Activated CD8-positive, alpha-beta memory T cell treated with anti-CD3 and anti-CD28 coated beads, Interleukin-2, amount 50 U/mL, for 4 hours (primary cell): ENCODE measurements at places on chromosomes 4 and X.

DNA sequence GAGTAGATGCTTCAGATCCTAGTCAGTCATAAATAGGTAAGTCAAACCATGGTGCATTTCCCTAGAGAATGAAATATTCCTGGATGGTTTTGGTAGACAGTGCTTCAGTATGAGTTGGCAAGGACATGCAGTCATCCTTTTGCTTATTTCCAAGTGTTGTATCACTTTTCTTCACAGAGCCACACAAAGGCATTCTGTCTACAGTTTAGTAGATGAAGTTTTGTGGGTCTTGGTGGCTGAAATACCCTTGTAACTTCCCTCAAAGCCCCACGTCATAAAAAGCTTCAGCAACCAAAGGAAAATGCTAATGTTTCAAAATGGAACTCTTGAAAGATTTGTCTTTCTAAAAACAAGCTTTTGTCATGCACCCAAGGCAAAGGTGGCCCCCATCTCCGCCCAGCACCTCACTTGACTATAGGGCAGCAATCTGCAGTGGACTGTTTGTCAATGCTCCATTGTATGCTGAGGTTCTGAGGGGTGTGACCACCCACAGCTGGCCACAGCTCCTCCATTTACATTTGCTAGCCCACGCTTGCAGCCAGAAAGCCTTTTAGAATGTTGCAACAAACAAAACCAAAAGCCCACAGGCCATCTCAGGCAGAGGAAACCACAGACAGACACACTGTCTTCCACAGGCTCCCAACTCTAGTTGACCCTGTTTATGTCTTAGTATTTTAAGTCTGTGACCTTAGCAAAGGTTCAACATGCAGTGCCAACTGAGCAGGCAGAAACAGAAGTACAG lies 87.1 kb upstream of the FAM9C start:
- no peak for DNase-seq

- DNase-seq = no peak
These were observed 1047.6 kb upstream of the PCDH10 start for GRCh38 chr4:132101526-132101925.

- DNase-seq = no peak
These were observed 175.8 kb downstream of the COMMD8 start for GRCh38 chr4:47287735-47288134.

DNA sequence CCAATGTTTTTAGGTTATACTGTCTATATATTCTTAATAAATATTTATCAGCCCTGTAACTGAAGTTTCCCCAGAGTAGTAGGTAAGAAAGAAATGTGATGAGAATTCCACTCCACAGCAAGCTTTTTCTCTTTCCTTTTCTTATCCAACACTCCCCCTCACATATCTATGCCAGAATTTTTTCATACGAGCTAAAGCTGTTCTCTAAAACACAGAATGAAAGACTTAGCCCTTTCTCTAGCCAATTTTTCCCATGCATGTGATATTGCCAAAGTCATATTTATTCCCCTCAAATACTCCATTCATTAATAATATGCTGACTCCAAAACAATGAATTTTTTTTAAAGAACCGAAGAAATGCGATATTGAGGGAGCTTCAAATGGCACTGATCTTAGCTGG lies 32.3 kb downstream of the VEGFC start:
- DNase-seq = no peak

- DNase-seq = no peak
These were observed 64.8 kb downstream of the CBR4 start for GRCh38 chr4:168945291-168945690.

- DNase-seq = no peak
These were observed 37.0 kb upstream of the SMIM31 start for GRCh38 chr4:164716901-164717300.

DNA sequence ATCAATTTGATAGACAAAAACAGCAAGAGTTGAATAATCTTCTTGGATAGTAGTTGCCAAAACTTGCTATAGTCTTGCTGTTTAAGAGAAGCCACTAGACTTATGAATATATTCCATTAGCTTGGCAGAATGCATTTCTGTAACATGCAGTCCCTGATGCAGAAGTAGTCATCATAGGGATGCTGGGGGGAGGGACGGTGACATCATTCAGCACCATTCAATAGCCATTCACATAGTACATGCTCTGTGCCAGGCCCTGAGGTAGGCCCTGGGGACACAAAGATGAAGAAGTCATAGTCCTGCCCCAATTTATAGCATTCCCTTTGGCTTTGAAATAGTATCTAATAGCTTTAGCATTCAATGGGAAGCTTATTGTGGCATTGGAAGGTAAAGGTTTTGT lies 185.5 kb upstream of the AFF2 start:
- no peak for DNase-seq

GRCh38 chr4:23130845-23131244 lies 438.1 kb downstream of the GBA3 start:
- no peak for DNase-seq

DNA sequence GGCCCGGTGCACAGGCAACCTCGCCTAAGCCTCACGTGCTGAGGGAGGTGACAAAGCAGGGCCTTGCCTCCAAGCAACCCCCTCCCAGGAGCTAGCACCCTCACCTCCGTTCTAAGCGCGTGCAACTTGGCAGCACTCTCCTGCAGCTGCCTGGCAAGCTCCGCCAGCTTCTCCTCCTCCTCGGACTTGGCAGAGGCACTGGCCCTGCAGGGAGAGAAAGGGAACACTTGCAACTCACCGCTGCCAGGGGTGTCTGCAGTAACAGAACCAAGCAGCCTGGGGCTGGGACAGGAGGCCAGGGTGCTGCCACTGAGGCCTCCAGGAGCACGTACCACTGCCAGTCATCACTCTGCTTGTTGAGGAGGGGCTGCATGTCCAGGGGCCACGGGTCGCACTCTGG lies 10.3 kb upstream of the TREX2 start:
- DNase-seq = no peak

DNA sequence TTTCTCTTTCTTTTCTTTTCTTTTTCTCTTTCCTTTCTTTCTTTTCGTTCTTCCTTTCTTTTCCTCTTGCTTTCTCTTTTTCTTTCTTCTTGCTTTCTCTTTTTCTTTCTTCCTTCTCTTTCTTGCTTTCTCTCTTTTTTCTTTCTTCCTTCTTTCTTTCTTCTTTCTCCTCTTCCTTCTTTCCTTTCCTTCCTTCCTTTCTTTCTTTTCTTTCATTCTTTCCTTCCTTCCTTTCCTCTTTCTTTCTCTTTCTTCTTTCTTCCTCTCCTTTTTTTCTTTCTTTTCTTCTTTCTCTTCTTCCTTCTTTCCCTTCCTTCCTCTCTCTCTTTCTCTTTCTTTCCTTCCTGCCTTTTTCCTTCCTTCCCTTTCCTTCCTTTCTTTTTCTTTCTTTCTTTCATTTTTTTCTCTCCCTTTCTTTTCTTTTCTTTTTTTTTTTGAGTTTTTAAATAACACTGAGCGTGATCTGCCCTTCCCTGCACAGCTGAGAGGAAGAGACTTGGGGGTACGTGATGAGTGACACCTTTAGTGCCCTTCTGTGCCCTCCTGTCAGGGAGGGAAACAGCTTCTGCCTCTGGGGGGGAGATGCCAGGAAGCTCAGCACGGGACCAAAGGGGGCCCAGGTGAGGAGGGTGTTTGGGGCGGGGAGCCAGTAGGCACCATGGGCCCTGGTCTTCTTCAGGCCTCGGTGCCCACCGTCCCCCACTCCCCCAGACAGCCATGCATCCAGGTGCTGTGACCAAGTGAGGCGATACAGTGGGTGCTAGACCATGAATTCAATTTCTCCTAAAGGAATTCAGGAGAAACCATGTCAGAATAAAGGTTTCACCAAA lies 36.6 kb upstream of the CDKN2AIP start:
- no peak for DNase-seq

DNA sequence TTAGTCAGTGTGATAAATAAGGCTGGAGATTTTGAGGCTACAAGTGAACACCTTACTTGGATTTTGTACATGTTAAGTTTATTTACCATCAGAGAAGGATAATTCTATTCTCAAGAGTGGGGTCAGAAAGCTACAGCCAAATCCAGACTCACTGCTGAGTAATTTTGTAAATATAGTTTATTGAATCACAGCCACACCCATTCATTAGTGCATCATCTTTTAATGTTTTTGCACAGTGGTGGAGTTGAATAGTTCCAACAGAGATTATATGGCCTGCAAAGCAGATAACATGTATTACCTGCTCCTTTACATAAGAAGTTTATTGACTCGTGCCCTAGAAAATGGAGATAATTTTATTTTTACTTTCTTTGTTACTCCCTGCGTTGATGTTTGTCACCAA lies 60.4 kb downstream of the PCDH18 start:
- no peak for DNase-seq

- no peak for DNase-seq
These were observed 470.1 kb upstream of the HS3ST1 start for GRCh38 chr4:11898796-11899195.
